ENCODE measurements at places on chromosomes 4 and X.

DNA sequence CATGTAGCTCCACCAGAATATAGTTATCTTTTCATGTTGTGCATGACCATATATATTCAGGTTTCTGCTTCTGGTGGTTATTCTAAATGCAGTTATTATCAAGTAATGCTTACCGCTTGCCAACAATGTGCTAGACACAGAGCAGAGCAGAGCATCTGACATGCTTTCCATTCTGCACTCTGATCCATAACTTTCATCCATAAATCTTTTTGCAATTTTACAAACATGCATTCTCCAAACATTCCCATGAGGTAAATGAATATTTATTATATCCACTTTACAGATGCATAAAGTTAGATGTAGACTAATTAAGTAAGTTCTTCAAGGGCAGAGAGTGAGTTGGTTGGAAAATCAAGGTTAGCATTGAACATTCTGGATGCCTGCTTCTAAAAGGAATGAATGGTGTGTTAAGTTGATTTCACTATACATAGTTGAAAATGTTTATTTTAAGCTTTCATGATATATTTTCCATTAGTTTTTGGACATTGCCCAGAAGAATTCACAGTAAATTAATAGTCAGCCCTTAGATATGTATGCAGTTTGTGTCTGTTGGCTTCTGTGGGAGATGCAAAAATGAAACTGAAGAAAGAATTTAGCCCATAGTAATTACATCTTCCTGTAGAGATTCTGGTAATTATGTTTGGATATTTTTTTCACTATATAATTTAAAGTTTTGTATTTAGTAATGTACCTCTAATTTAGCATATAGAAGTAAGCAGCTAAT lies 867.8 kb downstream of the CCSER1 start:
- DNase-seq: no peak

DNA sequence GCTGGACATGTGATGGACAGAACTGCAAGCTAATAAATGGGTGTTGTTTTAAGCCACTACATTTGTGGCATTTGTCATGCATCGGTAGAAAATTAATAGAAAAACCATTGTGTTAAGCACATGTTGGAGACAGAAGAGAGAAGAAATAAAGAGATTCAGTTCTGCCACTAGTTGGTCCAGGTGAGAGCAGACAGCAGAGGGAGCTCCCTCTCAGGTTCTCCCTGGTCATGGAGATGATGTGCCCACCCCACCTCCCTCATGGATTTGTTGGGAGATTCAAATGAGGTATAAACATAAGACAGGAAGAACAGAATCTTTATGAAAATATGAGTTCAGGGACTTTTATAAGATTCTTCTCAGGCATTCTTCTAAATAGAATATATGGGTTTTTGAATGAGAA lies 36.8 kb upstream of the OCIAD2 start:
- no peak for DNase-seq

DNA sequence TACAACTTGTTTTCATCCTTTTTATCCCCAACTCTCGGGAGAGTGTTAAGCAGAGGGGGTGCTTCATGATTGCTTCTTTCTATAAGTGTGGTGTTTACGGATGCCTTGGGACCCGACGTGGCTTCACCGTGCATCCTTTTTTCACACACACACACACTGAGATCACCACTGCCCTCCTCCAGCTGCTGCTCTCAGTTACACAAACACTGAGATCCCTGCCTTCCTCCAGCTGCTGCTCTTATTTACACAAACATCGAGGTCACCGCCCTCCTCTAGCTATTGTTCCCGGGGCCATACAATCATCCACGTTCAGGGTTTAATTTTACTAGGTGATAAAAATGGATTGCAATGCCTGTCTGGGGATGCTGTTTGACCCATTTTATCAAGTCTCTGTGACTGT lies 155.4 kb upstream of the FAM9B start:
- no peak for DNase-seq

- DNase-seq: no peak
These were observed 2.5 kb upstream of the DUSP9 start for GRCh38 chrX:153644356-153645125.

GRCh38 chrX:136697156-136697555 lies 49.2 kb downstream of the CD40LG start:
- DNase-seq: no peak

DNA sequence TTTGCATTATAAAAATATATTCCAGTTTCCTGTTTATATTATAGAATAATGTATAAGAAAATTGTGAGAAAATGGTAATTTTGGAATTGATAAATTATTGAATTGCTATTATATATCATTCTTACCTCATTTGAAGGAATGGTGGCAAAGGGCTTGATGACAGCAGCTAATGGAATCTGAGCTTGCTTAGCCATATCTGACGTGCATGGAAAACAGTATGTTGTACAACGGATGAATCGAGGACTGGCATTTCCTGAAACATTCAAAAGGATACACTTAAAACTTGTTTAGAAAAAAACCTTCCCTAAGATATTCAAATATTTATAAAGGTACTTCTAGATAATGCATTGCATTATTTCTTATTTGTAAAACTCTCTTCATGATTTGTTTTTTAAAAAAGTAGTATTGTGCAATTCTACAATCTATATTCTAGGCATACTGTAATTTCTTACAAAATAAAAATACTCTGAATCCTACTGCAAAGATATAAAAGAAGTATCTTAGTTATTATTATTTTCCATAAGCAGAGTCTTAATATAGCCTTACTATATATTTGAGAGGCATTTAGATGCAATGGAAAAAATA lies 38.3 kb downstream of the SEC24D start:
- no peak for DNase-seq

DNA sequence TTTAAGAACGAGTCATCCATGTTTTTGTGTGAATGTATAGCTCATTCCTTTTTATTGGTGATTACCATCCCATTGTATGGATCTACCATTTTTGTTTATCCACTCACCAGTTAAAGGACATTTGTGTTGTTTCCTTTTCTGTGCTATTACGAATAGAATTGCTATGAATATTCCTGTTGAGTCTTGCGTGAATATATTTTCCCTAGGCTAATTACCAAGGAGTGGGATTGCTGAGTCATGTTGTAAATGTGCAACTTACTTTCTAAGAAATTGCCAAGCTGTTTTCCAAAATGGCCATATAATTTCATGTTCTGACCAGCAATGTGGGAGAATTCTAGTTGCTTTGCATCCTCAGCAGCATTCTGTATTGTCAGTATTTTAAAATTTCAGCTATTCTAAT lies 51.3 kb downstream of the YIPF6 start:
- DNase-seq: no peak

GRCh38 chrX:123860983-123861382 lies 1.1 kb downstream of the XIAP start:
- no peak for DNase-seq

DNA sequence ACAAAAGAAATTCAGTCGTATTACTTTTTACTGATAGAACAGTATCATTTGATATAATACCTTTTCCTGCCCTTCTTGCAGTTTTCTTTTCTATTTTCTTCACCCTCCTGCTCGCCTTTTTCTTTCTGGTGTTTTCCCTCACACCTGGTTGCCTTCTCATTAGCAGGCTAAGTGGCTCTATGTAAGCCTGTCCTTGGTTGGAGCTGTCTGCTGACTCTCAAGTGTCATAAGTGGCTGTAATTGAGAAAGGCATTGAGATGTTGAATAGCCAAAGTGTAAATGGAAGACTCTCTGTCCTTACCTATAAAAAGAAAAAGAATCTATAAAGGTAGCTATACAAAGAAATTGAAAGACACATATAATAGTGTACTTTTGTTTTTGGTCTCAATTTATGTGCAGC lies 180.7 kb downstream of the ADGRL3 start:
- DNase-seq: no peak

DNA sequence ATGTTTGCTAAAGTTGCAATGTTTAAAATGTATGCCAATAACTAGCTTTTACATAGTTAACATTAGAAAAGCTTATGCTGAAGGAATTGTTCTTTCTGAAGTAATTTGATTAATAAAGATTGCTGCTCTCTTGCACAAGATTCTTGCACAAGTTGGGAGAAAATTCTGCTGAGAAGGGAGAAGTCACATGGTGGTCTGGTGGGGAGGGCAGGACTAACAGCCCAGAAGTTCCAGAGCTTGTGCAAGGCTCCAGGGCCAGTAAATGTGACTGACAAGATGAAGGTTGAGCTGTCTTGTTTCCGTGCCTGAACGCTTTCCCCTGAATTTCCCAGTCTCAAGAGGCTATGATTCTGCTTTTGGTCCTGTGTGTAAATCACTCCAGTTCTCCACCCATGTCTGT lies 112.9 kb upstream of the VCX start:
- DNase-seq: no peak

DNA sequence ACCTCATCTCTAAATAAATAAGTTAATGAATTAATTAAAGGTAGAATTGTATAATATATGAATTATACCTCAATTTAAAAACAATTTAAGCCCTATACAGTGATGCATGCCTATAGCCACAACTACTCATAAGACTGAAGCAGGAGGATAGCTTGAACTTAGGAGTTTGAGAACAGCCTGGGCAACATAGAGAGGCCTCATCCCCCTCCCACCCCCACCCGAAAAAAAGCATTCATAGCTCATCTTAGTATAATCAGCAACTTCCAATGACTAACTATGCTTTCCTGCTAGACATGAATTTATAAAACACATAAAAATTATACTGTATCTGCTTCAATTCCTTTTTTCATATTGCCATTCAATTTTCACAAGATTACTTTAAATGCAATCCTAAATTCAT lies 1.6 kb downstream of the LRBA start:
- no peak for DNase-seq

GRCh38 chr4:129371926-129372325 lies 276.0 kb downstream of the C4orf33 start:
- DNase-seq: no peak

- DNase-seq: peak; percentile 15
These were observed at the start of gene GPM6B for GRCh38 chrX:13816643-13817627. GPM6B (minus strand) TSS chrX:13817093; CDS start chrX:13816904, 189 bp downstream.

GRCh38 chr4:187552781-187553180 lies 442.8 kb upstream of the ZFP42 start:
- DNase-seq: no peak

GRCh38 chr4:31998807-31999206 lies 1278.6 kb downstream of the PCDH7 start:
- no peak for DNase-seq

Data from neuronal stem cell (in vitro differentiated cells).